ENCODE measurements at places on chromosomes 3 and 15.

DNA sequence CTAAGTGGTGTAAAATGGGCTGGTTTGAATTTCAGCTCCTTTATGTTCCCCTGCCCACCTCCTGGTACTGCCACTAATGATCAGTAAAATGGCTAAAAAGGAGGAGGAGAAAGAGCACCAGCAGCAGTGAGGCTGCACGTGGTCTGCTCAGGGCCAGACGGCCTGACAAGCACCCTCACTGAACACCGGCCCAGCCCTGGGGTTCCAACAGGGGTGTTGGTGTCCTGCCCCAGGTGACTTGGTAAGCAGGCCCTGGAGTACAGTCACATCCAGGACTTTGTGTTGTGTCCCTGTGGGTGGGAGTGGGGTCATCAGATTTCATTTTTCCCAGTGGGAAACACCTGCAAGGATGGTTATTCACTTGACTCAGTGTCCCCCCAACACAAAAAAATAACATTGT is 5.4 kb downstream of the BAHD1 start:
- DNase-seq = no peak
- peaks cover 16% of the 10 kb centered on the region for H3K4me1 ChIP-seq
- H3K27ac ChIP-seq = 0 out of 2 replicates have a peak overlapping the region, but pooled peaks have one; percentile 7

DNA sequence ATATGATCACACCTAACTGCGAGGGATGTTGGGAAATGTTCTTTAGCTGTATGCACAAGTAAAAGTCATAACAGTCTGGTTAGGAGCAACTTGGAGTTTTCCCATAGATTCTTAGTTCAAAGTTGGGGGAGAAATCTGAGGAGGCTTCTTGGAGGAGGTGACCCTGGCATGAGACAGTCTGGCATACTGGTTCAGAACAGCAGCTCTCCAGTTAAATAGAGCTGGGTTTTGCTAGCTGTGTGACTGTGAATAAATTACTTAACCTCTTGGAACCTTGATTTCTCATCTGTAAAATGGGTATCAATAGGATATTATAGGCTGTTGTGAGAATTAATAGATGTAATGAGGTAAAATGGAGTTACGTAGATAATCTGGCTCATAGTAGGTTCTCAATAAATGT is 49.1 kb upstream of the DGKG start:
- DNase-seq = no peak
- H3K4me3 ChIP-seq = no peak overlapping the region
- peaks cover 36% of the 10 kb centered on the region for H3K27me3 ChIP-seq
- H3K27ac ChIP-seq = no peak overlapping the region
- peaks cover 19% of the 10 kb centered on the region for H3K4me1 ChIP-seq

GRCh38 chr15:90367576-90367975 is 15.5 kb downstream of the ZNF774 start:
- H3K4me1 ChIP-seq = peaks cover 30% of the 10 kb centered on the region
- no peaks in the 10 kb centered on the region for H3K27me3 ChIP-seq
- peak overlapping the region; percentile 40 for H3K27ac ChIP-seq
- DNase-seq = peak; percentile 74
- no peak overlapping the region for H3K4me3 ChIP-seq

DNA sequence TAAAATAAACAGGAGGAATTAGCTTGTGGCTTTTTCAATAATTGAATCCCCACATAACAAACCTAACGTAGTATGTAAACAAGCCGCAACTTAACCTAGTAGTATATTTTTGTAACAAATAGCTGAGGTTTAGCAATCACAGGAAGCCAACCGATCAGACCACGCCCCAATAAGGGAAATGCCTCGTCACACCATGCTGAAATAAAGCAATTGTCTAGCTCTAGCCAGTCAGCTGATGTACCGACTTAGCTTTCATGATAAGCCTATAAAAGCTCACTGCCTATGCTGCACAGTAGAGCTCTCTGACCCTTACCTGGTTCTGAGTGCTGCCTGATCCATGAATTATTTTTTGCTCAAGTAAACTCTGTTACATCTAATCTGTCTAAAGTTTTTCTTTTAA is 208.9 kb downstream of the ROBO1 start:
- no peak overlapping the region for H3K27ac ChIP-seq
- H3K27me3 ChIP-seq = no peaks in the 10 kb centered on the region
- DNase-seq = no peak
- H3K4me1 ChIP-seq = no peaks in the 10 kb centered on the region
